Cardiac septum (tissue), 1 donor: ENCODE measurements at places on chromosomes 4 and X. TPM values are rescaled to one million over a fixed set of nuclear protein-coding genes. Genes with fewer than 3 reads are reported as not detected.

GRCh38 chr4:61068745-61069144 lies 131.4 kb upstream of the ADGRL3 start:
- DNase-seq = no peak

DNA sequence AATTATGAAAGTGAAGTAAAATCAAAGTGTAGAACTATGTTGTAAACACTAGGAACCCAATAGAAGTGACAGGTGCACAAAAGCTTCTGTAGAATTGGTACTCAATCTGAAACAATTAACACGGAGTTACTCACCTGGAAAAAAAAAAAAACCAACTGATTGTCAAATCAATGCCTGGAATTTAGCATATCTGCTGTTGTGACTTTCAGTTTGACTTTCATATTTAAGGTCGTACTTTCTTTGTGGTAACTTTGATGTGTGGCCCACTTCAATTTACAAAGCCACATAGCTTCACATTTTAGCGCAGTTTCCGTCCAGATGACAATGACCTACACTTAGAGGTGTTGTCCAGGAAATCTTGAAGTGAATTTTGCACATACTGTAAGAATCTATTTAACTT lies 1124.9 kb downstream of the STIM2 start:
- DNase-seq = no peak

GRCh38 chr4:81408341-81408740 lies 63.4 kb downstream of the RASGEF1B start:
- no peak for DNase-seq

DNA sequence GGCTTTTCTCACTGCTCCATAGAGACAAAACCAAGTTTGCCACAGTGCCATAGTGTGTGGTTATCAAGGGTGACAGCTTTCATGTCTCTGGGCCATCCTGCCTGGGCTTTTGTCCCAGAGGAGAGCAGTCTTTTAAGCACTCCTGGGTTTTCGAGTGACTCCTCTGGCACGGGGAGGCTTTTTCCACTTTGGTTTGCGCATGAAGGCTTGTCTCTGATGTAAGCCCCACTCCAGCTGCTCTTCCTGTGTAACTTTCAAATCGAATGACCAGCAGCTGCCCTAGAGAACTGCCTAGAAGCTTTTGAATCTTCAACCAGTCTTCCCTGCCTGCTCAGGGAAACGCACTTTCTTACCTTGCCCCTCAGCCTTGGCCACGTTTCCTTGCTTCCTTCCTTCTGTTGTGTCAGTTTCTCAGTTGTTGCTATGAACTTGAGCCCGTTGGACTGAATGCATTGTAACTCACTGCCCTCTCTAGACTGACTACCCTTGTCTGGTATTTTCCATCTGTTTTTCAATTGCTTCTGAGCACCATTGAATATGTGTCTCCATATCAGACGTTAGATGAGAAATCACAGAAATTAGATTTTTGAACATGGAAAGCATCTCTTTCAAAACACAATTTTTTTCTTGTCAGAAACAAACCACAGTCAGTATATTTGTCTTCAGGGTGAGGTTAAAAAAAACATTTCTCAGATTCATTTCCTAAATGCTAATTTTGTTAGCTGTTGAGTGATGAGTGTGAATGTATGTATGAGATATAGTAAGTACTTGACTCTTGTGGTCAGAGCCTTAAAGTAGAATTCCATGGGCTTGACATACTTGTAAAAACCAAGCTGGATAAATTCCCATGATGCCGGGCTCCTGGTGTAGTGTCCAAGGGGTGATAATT lies 45.3 kb downstream of the SLC9A6 start:
- peak; percentile 83 for DNase-seq

DNA sequence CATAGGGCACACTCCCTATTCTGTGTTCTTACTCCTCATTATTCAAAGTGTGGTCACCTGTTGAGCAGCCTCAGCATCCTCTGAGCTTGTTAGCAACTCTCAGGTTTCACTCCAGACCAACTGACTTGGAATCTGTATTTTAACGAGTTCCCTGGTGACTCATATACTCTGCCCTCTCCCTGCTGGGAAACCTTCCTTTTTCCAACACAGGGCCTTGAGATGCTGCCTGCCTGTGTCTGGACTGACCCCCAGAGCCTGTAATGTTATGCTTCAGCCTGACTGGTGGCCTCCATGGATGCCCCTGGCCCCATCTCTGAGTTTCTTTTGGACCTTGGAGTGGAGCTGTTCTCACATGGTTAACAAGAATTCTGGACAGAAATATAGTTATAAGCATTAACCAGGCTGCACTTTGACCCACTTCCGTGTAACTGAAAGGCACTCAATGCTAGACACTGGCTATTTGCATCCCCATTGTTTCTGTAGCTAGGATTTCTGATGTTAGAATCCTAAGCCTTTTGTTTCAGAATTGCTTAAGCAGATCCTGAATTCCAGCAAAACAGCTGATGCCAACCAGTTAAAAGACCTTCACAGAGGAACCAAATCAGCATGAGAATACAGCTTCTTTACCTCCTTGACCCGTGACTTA lies 262.6 kb downstream of the STIM2 start:
- no peak for DNase-seq

DNA sequence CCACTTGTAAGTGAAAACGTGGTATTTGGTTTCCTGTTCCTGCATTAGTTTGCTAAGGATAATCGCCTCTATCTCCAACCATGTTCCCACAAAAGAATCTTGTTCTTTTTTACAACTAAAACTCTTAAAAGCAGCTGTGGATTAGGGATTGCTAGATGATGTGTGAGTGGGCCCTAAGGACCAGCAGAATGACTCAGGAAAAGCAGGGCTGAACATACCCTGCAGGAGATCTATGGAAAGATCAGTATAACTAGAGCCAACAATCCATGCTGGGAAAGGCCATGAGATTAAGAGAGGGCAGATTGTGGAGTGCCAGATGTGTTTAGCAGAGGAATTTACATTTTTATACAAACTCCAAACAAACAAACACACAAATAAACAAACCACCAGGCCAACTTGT lies 128.4 kb upstream of the TMEM164 start:
- no peak for DNase-seq

The P2RY4 gene
- 0.24 TPM for total RNA-seq

DNA sequence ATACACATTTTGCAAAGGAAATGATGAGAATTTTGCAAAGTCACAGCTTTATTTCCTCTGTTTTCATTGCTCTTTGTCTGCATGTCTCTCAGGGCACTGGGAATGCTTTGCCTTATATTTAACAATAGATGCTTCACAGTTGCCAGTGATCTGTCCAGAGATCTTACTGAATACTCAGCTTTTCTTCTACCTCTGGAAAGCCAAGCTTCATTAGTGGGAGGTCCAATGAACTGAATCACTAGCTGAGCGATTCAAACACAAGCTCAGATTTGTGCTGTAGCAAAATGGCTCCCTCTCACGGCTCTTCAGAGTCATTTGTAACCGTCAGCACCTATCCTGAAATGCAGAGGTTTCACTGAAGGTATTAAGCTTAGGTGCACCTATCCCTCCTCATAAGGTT lies 138.9 kb downstream of the DCLK2 start:
- no peak for DNase-seq

- no peak for DNase-seq
These were observed 356.7 kb upstream of the RPS6KA3 start for GRCh38 chrX:20623448-20623847.

DNA sequence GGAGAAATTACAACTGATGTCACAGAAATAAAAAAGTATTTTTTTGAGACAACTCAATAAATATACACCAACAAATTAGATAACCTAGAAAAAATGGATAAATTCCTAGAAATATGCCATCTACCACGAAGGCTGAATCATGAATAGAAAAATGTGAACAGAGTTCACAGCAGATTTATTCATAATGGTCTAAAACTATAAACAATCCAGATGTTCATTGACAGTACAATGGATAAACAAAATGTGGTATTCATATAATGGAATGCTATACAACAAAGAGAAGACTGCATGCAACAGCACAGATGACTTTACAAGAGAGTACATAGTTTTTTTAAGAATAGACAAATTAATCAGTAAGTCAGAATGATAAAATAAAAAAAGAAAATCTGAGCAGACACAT lies 55.2 kb downstream of the CLOCK start:
- no peak for DNase-seq

DNA sequence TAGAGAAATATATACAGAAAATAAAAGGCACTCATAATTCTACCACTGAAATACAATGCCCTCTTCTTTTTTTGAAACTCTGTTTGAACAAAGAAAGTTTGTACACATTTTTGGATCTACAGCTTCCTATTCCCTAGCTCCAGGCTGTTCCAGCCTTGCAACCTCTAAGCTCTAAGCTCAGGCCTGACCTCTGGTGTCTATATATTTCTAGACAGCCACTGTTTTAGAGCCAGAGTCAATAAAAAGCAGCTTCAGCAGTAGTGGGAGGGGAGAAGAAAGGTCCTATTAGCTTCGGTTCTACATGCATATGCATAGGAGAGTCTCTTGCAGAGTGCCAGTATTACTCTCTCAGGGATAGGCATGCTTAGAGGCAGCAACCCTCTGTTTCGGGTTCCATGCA lies 39.7 kb downstream of the CLDN2 start:
- no peak for DNase-seq

The NPY1R gene
- total RNA-seq = 1.6 TPM

The FRMD7 gene
- 0.30 TPM for total RNA-seq

GRCh38 chrX:67692246-67692645 lies 148.4 kb downstream of the AR start:
- DNase-seq = no peak

GRCh38 chr4:59936566-59936965 lies 1263.6 kb upstream of the ADGRL3 start:
- no peak for DNase-seq

GRCh38 chrX:150478496-150479492 lies 89.6 kb upstream of the MTM1 start:
- no peak for DNase-seq

DNA sequence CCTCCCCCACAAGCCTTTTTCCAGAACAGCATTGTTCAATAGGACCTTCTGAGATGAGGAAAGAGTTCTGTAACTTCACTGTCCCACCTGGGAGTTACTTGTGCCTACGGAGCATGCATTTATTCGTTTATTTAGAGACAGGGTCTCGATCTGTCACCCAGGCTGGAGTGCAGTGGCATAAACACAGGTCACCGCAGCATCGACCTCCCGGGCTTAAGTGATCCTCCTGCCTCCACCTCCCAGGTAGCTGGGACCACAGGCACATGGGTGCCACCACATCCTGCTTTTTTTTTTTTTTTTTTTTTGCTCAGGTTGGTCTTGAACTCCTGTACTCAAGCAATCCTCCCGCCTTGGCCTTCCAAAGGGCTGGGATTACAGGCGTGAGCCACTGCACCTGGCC lies 2.9 kb downstream of the MAP3K15 start:
- DNase-seq = no peak

GRCh38 chr4:7587433-7588405 lies 153.0 kb upstream of the PSAPL1 start:
- DNase-seq = no peak

The FAM53A gene
- 1.00 TPM for total RNA-seq

DNA sequence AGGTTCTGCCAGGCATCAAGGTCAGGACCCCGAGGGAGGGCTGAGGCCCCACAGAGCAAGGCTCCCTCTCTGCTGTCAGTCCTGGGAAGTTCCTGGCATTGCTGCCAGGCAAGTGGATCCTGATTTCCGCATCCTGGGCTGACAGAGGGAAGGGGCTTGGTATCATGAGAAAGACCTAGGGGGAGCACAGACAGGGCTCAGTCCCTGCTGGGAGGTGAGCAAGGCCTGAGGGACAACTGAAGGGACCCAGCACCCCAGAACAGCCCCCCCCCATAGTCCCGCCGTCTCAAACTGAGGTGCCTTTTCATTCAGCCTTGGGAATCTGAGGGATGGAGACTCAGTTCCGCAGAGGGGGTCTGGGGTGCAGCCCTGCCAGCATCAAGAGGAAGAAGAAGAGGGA lies 971 bp downstream of the MAGEA11 start:
- no peak for DNase-seq

GRCh38 chr4:80425124-80426100 lies 89.9 kb downstream of the CFAP299 start:
- no peak for DNase-seq

DNA sequence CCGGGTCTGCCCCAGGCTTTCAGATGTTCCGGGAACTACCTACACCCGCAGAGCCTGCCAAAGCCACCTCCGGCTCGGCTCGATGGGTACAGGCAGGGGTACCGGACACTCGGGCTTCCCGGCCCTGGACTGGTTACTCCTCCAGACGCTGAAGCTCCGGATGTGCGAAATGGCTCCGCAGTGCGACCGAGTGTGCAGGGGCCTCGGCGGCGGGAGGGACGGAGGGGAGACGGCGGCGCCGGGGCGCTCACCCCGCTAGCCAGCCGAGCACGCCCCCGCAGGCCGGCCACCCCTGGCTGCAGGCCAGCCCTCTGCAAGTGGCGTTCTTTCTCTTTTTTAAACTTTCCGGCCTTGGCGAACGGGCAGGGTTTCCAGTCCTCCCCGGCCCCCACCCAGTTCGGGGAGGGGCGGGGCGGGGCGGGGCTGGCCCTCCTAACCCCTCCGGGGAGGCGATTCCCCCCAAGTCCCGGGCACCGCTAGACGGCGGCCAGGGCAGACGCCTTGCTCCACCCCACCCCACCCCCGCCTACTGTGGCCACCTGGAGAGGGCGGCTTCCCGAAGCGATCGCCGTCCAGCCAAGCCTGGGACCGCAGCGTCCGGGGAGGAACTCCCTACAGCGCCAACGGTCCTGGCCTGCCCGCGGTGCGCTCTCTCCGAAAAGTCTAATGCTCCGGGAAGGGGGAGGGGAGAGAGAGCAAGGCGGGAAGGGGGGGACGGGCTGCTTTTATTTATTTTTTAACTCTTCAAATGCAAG lies 7.5 kb downstream of the BCOR start:
- DNase-seq = no peak

DNA sequence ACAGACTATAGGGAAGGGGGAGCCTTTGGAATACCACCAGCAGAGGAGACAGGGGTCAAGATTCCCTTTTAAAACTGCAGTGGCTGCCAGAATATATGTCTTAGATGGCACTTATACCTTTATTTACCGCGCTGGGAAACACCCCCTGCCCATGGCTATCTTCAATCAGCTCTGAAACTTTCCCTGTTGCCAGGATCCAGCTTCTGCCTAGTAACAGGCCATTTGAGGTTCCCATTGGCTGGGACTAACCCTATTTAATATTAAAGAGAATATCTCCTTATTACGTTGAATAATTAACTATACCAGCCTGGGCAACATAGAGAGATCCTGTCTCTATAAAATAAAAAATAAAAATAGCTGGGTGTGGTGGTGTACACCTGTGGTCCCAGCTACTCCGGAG lies 23.8 kb downstream of the SOWAHB start:
- no peak for DNase-seq

The RAB33A gene
- total RNA-seq = 1.2 TPM

GRCh38 chr4:11710453-11711093 lies 281.9 kb upstream of the HS3ST1 start:
- no peak for DNase-seq

The IL15 gene
- 3.1 TPM for total RNA-seq

GRCh38 chr4:80263541-80264351 lies 2.7 kb upstream of the FGF5 start:
- DNase-seq = no peak
